ENCODE measurements at places on chromosomes 3 and 15. TPM values are rescaled to one million over a fixed set of nuclear protein-coding genes. Genes with fewer than 3 reads are reported as not detected.

RARB gene
- total RNA-seq, result not detected

DNA sequence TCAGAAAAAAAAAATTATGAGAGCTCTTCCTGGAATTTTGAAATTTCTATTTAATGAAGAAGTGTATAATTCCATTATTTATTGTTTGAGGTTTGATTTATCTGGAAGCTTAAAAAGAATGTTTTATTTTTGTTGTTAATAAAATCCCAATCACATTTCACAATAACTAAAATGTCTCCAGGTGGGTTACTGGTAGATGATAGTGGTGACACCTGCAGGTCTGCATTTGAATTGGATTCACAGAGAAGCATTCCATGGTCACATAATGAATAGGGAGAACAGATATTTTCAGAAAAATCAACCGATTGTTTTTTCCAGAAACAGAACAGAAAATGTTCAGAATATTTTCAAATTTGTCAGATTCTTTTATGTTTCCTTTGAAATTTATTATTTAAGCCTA, 48.3 kb downstream of the ASB7 start:
- no peaks in the 10 kb centered on the region for H3K4me1 ChIP-seq
- peaks cover 4% of the 10 kb centered on the region for H3K36me3 ChIP-seq
- H3K4me3 ChIP-seq, result no peak overlapping the region
- no peaks in the 10 kb centered on the region for H3K27me3 ChIP-seq

GRCh38 chr3:12473511-12473910, 10.8 kb upstream of the TSEN2 start:
- peak; percentile 44 for DNase-seq
- no peak overlapping the region for H3K4me3 ChIP-seq
- peak overlapping the region; percentile 79 for H3K27ac ChIP-seq
- no peaks in the 10 kb centered on the region for H3K27me3 ChIP-seq

MEGF11 gene
- not detected for total RNA-seq

HTR3E gene
- not detected for total RNA-seq

TEX55 gene
- total RNA-seq, result not detected

DNA sequence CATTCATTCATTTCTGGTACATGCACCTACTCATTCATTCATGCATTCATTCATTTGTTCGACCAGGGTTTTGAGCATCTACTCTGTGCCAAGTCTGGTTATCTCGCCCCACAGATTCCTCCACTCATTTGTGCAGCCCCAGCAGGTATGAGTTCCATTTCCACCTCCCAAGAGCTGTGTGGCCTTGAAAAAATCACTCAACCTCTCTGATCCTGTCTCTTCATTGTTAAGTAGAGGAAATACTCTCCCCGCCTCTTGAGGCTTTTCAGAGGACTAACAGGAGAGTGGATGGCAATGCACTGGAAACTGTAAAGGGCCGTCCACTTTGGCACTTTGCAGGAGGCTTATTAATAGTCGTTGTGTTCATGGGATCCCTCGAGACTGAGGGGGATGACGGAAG, 61.8 kb downstream of the CYP11A1 start:
- peaks cover 48% of the 10 kb centered on the region for H3K27me3 ChIP-seq
- no peak overlapping the region for H3K27ac ChIP-seq
- DNase-seq, result no peak
- H3K4me3 ChIP-seq, result no peak overlapping the region
- H3K4me1 ChIP-seq, result no peaks in the 10 kb centered on the region

GRCh38 chr3:64393193-64393592, 167.9 kb upstream of the PRICKLE2 start:
- no peak for DNase-seq
- no peaks in the 10 kb centered on the region for H3K4me1 ChIP-seq
- H3K27ac ChIP-seq, result no peak overlapping the region
- no peaks in the 10 kb centered on the region for H3K36me3 ChIP-seq
- H3K27me3 ChIP-seq, result peaks cover 4% of the 10 kb centered on the region

DNA sequence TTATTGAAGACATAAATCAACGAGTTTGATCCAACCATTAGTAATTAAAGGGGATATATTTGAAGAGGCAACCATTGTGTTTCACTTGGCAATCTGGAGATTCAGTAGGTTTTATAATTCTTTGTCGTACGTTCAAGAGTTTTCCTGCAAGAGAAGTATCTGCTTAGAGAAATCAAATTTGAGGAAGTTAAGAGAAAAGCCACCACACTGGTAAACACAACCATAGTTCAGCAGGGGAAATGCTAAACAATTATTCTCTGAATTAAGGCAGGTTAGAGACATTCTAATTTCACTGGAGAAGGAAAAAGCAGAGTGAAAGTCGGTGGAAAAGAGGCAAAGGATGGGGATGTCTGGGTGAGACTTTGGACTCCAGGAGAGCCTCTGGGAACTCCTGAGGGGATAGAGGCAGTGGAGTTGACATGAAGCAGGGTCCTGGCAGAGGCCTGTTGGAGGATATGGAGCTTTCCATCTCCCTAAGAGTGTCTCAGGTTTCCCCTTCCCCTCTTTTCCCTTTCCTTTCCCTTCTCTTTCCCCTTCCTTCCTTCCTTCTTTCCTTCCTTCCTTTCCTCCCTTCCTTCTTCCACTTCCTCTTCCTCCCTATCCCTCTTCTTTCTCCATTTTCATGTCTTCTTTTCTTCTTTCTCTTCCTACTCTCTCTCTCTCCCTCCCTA, 26.5 kb downstream of the SPINK8 start:
- peaks cover 5% of the 10 kb centered on the region for H3K36me3 ChIP-seq
- no peak overlapping the region for H3K4me3 ChIP-seq
- DNase-seq, result no peak
- H3K27me3 ChIP-seq, result peaks cover 23% of the 10 kb centered on the region

DNA sequence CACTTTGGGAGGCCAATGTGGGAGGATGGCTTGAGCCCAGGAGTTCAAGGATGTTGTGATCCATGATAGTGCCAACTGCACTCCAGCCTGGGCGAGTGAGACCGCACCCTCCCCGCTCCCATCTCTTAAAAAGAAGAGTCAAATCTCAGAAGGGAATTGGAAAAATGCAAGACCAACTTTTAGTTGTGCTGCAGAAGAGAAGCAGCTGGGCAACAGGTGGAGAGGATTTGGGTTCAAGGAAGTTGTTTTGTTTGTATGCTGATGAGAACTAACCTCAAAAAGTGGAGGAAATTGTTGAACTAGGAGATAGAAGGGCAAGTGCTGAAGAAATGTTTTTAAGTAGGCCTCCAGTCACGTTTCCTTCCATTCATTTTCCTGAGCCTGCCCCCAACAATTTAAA, 12.8 kb upstream of the PDCD7 start:
- H3K4me1 ChIP-seq, result no peaks in the 10 kb centered on the region
- H3K4me3 ChIP-seq, result no peak overlapping the region
- H3K27ac ChIP-seq, result no peak overlapping the region
- no peaks in the 10 kb centered on the region for H3K27me3 ChIP-seq
- peaks cover 21% of the 10 kb centered on the region for H3K36me3 ChIP-seq
- DNase-seq, result no peak

- H3K4me3 ChIP-seq, result no peak overlapping the region
- H3K27ac ChIP-seq, result no peak overlapping the region
- no peaks in the 10 kb centered on the region for H3K4me1 ChIP-seq
- no peaks in the 10 kb centered on the region for H3K36me3 ChIP-seq
- no peak for DNase-seq
These were observed 67.8 kb downstream of the LSM3 start for GRCh38 chr3:14246414-14246813.

DNA sequence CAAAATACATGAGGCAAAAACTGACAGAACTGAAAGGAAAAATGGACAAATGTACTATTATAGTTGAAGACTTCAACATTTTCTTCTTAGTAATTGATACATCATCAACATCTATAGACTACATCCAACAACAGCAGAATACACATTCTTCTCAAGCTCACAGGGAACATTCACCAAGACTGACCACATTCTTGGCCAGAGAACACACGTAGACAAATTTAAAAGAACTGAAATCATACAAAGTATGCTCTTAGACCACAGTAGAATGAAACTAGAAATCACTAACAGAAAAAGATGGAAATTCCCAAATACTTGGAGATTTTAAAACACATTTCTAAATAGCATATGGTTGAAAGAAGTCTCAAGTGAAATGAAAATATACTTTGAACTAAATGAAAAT, 55.1 kb upstream of the NSMCE3 start:
- H3K27ac ChIP-seq, result no peak overlapping the region
- no peaks in the 10 kb centered on the region for H3K4me1 ChIP-seq
- no peak overlapping the region for H3K4me3 ChIP-seq
- no peak for DNase-seq

DNA sequence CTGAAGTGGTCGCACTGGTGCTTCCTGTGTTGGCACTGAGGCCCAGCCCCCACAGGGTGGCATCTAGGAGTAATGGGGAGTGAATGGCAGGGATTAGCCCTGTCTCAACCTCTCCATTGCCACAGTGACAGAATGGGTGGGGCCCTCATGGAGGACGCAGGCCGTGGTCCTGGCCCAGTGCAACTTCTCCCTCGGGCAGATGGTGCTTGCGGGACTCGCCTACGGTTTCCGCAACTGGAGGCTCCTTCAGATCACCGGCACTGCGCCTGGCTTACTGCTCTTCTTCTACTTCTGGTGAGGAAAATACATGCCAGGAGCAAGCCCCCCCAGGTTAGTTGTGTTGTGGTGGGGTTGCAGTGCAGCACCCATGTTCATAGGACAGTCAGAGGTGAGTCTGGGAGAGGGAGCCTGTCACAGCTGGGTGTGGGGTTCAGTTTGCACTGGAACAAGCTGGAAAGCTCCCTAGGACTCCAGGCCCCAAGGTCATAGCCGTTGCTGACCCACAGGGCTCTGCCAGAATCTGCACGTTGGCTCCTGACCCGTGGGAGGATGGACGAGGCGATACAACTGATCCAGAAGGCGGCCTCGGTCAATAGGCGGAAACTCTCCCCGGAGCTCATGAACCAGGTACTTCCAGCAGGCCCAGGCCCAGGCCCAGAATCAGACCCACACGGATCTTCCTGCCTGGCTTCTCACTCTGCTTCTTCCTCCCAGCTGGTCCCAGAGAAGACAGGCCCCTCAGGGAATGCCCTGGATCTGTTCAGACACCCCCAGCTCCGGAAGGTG, 7.0 kb upstream of the SLC22A14 start:
- H3K4me1 ChIP-seq, result no peaks in the 10 kb centered on the region
- H3K36me3 ChIP-seq, result peaks cover 3% of the 10 kb centered on the region
- no peak overlapping the region for H3K4me3 ChIP-seq
- H3K27me3 ChIP-seq, result no peaks in the 10 kb centered on the region

GRCh38 chr15:59307165-59307537, 65.5 kb downstream of the MYO1E start:
- DNase-seq, result no peak
- H3K4me1 ChIP-seq, result peaks cover 24% of the 10 kb centered on the region
- no peak overlapping the region for H3K27ac ChIP-seq
- no peak overlapping the region for H3K4me3 ChIP-seq

All from activated CD4-positive, alpha-beta memory T cell treated with anti-CD3 and anti-CD28 coated beads, Interleukin-2, amount 10 ng/mL, durations not matched to agents 7 days and 5 days (primary cell).